ENCODE measurements at places on chromosomes 1 and 21. TPM values are rescaled to one million over a fixed set of nuclear protein-coding genes. Genes with fewer than 3 reads are reported as not detected.

Gene MPL
- 0.61 TPM for total RNA-seq

Gene AADACL3
- total RNA-seq: not detected

Gene MYOG
- 0.31 TPM for total RNA-seq

Gene ANKRD34A
- 19.0 TPM for total RNA-seq

Gene SPRR2A
- not detected for total RNA-seq

Gene OR2G6
- total RNA-seq: 0.36 TPM

Gene HSD3B2
- total RNA-seq: not detected

Gene TBX19
- total RNA-seq: 2.1 TPM

Gene CHIA
- total RNA-seq: not detected

Gene DDI2
- 38.4 TPM for total RNA-seq

Gene LYPD8
- total RNA-seq: 12.1 TPM

Gene GPR61
- 26.3 TPM for total RNA-seq

Gene FBLIM1
- total RNA-seq: 12.2 TPM

Gene OLFML3
- total RNA-seq: 2.0 TPM

Gene DCST1
- total RNA-seq: not detected

Gene PIP5K1A
- 69.3 TPM for total RNA-seq

Gene IGFN1
- 0.07 TPM for total RNA-seq

- DNase-seq: no peak
These were observed 9.0 kb downstream of the TBX15 start for GRCh38 chr1:118978914-118979701.

DNA sequence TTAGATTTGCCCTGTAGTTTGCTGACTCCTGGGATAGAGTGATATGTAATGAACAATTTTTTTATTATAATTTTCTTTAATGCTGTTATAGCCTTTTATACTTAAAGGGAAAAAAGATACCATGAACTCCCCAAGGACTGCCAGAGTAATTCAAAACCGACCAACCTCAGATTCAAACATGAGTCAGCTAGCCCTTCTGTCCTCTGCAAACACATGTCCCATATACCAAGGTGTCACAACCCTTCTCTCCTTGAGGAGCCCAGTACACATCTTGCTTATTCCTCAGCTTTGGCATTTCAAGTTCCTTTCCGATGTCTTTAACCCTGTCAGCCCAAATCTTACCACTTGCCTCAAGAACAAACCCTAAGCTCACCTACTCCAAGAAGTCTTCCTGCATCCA, 184.9 kb downstream of the KCNH1 start:
- no peak for DNase-seq

- no peak for DNase-seq
These were observed 76.4 kb downstream of the ATP5PO start for GRCh38 chr21:33839167-33839716.

DNA sequence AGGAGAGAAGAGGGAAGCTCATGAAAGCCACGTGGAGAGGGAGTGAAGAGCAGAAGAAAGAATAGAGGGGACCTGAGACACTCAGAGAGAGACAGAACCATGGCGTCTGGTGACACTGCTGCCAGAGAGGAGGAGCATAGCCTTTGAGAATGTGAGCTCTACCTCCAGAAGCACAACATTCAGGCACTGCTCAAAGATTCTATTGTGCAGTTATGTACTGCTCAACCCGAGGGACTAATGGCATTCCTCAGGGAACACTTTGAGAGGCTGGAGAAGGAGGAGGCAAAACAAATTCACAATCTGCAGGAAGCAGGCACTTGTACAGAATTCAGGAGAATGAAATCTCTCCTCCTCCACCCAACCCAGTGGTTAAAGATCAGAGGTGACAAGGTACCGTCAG, 45.1 kb downstream of the BTBD8 start:
- no peak for DNase-seq

DNA sequence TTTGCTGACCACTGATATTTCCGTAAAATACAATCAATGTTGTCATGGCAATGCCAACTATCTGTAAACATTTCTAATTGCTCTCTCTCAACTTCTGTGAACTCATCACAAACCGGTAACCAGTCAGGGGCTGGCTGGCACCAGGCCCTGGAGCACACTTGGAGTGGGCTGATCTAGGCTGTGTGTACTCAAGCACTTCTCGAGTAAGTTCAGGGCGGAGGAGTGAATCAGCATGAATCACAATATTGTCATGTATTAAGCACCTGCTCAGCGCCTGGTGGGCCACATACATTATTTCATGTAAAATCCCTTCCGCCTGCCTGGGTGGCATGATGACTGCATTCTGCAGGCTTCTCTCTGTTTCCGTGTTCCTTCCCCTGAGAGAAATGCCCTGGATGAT, 212.4 kb downstream of the FOXD2 start:
- DNase-seq: no peak

DNA sequence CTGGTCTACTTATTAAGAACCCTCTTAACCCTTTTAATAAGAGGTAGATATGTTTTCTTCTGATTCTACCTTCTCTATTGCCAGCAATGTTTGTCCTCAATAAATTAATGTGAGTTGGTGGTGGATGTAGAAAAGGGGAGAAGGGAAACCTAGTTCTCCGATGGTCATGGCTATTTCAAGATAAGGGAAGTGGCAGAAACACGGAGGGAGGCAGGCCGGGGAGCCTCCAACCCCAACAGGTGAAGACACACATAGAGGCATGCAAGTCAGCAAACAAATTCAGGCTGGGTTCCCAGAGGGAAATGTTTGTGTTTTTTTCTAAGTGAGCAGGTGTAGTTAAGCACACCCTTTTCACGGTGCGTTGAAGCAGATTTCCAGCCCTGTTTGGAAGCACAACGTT, 31.0 kb upstream of the CLDN14 start:
- no peak for DNase-seq

GRCh38 chr21:14846621-14847020, 218.2 kb downstream of the NRIP1 start:
- no peak for DNase-seq

GRCh38 chr1:233102341-233102740, 151.9 kb downstream of the NTPCR start:
- DNase-seq: no peak

DNA sequence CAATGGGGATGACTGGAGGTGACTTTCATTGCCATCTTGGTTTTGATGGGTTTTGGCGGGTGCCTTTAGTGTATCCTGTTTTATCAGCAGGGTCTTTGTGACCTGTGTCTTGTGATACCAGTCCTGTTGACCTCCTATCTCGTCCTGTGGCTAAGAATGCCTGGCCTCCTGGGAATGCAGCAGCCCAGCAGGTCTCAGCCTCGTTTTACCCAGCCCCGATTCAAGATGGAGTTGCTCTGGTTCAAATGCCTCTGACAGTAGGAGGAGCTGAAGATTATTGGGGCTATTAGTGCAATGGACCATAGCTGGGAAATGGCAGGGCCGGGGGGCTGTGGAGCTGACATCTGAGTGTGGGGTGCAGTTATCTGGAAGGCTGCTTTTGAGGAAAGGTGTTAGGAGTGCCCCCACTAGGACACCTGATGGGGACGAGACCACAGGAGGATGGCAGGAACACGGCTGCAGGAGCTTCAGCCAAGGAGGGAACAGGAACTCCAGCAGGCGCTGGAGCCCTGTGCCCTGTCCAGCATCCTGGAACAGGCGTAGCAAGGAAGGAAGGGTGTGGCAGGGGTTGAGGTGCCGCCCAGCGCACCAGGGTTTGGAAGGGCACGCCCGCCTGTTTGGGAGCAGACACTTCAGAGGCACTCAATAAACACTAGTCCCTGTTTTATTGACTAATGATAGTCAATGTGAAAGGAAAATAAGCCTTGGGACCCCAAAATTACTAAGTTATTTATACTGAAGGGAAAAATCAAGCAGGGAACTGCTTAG, 15.3 kb upstream of the AGPAT3 start:
- DNase-seq: no peak

DNA sequence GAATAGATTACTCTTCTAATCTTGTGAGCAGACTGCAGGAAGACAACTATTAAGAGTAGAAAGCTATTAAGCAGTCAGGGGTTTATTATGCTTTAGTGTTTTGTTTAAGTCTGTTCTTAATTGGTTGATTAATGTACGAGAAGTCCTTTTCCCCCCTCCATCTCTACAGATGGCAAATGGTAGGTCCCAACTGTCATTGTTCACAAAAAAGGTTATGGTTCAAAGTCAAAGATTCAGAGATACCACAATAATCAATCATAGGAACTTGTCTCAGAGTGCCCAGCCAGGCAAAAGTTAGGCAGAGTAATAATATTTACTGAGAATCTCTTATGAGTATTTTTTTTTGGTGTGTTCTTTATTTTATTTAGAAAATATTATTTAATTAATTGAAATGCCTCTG, 26.8 kb downstream of the NFIA start:
- no peak for DNase-seq

GRCh38 chr1:12584900-12585525, 33.0 kb downstream of the DHRS3 start:
- DNase-seq: no peak

- no peak for DNase-seq
These were observed 75.9 kb downstream of the VWA5B1 start for GRCh38 chr1:20366463-20367115.

- no peak for DNase-seq
These were observed 25.5 kb downstream of the SLC2A1 start for GRCh38 chr1:42933060-42933586.

GRCh38 chr1:170376801-170377385, 155.1 kb upstream of the GORAB start:
- no peak for DNase-seq

DNA sequence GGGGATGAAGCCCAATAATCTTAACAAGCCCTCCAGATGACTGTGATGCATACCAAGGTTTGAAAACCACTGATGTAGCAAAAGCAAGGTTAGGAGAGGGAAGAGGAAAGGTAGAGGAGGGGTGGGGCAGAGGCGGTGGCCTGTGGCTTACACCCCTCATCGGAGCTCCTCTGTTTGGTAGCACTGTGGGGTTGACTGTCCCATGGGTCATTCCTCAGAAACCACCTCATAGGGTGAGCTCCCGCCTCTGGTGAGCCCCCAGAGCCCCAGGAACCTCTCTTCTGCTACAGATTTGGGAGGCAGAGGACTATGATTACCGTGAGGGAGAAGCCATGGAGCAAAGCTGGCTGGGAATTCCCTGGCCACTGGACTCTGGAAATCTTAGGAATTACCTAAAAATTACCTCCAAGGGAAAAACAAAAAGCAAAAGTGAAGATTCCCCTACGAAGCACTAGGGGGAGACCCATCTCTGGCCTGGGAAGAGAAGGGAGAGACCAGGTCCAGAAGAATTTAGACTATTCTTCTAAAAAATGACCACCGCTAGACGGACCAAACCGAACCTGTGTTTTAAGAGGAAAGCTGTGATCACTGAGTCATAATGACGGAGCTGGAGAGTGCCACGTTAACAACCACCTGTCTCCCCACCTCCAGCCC, 1.5 kb upstream of the RASSF5 start:
- DNase-seq: no peak

GRCh38 chr1:161913482-161914140, 110.1 kb downstream of the OLFML2B start:
- DNase-seq: no peak

GRCh38 chr1:172948457-172948856, 102.3 kb downstream of the TNFSF18 start:
- DNase-seq: no peak

DNA sequence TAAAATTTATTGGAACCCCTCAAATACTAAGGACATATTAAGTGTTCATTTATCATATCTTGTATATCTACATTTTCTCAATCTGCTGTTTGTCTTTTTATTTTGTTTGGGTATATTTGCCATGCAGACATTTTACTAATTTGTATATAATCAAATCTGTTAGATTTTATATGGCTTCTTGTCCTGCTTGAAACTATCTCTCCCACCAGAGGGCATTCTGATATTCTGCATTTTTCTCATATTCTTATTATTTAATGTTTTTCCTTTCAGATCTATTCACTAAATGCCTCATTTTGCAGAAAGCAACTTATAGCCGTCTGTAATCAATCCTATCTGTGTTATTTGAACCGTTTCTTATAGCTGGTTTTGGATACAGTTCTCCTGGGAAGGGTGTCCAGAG, 745.5 kb downstream of the LRRIQ3 start:
- DNase-seq: no peak

DNA sequence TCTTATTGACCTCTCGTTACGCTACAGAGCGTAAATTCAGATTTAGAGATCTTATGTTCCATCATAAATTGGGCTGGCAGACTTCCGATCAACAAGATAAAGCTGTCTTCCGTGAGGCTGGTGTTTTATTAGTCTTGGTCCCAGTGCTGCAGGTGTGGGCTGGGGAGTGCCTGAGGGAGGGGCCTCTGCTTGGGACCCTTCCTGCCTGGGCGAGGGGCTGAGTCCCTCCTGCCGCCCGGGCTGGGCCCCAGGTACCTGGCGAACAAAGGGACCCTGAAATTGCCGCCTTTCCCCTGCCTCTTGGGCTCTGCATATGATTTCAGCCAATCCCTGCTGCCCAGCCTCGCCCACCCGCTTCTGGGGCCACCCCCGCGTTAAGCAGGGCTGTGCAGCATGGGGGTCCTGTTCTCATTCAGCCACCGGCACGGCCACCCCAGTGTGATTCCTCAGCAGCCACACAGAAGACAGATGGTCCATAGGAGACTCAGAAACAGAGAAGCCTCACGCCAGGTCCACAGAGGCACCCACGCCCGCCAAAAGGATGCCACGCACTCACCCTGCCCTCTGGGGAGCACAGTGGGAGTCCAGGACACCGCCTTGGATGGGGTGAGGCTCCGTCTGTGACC, 6.1 kb upstream of the SAMD11 start:
- no peak for DNase-seq

DNA sequence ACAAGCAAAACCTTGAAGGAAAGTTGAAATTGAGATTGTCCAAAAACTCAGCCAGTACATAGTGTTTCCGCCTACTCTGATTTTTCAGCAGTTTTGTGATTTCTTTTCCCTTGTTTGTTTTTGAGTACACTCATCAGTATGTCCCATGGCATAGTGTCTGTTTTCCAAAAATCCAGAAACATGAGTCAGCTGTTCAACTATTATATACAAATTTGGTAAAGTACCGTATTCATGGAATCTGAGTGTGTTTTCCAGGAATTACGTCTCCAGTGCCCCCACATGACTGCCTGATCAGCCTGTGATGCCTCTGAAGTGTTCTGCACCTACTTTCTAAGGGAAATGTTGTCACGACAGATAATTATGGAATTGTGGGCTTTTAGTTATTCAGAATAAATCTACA, 186.8 kb downstream of the LTN1 start:
- no peak for DNase-seq

- DNase-seq: no peak
These were observed 55.1 kb upstream of the CR2 start for GRCh38 chr1:207398986-207399385.

- no peak for DNase-seq
These were observed 23.8 kb downstream of the FH start for GRCh38 chr1:241495741-241496140.

- DNase-seq: no peak
These were observed 8.6 kb upstream of the EDN2 start for GRCh38 chr1:41493117-41493536.

DNA sequence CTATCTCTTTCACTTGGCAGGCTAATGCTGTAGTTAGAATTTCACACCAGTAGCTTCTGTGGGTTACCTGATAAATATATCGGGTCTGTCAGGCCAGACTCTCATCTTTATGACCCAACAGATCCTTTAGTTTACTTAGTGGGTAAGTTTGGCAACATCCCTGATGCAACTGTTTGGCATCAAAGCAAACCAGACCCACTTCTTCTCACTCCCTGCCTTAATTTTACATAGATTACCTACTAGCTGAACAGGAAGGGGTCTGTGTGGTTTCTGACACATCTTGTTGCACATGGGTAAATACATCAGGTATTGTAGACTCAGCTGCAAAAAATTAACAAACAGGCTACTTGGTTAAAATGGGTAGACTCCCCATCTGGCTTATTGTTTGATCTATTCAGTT, 3.2 kb upstream of the GUK1 start:
- DNase-seq: no peak
